ENCODE measurements at places on chromosomes 13 and 19.

GRCh38 chr13:74299721-74300120 is 165.5 kb upstream of the KLF12 start:
- DNase-seq = no peak

GRCh38 chr13:37534181-37534580 is 64.4 kb downstream of the POSTN start:
- no peak for DNase-seq

GRCh38 chr19:12015753-12016116 is 19.7 kb downstream of the ZNF433 start:
- DNase-seq = no peak

GRCh38 chr13:89988206-89988605 is 1359.3 kb upstream of the MIR17HG start:
- DNase-seq = no peak

DNA sequence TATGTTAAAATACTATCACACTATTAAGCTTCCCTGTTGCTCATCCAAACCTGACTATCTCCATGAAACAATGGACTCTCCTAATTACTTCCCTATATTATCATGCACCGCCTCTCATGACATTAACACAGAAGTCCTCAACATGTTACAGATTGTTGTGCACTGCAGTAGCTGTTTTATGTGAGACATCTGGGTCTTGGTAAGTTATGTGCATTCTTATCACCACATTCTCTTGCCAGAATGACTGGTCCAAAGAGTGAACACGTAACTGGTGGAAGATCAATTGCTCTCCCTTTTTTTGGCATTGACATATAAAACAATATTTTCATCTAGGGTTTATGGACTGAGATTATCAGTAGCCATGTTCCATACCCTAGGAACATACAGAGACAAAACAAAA is 59.4 kb downstream of the POSTN start:
- no peak for DNase-seq

GRCh38 chr19:5225486-5226345 is 114.9 kb downstream of the PTPRS start:
- DNase-seq = no peak

DNA sequence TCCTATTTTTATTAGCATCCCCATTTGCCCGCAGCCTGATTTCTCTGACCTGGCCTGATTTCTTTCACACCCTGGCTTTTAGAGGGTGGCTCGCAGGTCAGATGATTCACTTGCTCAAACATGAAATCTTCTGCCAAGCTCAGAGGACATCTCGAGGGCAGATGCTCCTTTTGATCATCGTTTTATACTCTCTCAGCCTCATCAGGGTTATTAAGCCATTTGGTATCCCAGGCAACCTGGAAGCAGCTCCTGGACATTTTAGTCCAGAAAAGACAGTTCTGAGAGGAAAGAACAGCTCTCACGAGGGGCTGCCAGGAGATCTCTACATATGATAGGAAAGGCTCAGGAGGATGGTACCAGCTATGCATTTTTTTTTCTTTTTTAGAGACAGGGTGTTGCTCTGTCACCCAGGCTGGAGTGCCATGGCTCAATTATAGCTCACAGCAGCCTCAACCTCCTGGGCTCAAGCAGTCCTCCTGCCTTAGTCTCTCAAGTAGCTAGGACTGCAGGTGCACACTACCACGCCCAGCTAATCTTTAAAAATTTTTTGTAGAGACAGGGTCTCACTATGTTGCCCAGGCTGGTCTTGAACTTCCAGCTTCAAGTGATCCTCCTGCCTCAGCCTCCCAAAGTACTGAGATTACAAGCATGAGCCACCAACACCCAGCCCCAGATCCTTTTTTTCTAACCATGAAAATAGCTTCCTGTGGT is 165.4 kb downstream of the KATNAL1 start:
- DNase-seq = no peak

- no peak for DNase-seq
Measured at GRCh38 chr13:42116225-42116624, 67.8 kb downstream of the DGKH start.

GRCh38 chr19:34260771-34261173 is 6.4 kb downstream of the GARRE1 start:
- DNase-seq = no peak
